ENCODE measurements at places on chromosomes 4 and X.

DNA sequence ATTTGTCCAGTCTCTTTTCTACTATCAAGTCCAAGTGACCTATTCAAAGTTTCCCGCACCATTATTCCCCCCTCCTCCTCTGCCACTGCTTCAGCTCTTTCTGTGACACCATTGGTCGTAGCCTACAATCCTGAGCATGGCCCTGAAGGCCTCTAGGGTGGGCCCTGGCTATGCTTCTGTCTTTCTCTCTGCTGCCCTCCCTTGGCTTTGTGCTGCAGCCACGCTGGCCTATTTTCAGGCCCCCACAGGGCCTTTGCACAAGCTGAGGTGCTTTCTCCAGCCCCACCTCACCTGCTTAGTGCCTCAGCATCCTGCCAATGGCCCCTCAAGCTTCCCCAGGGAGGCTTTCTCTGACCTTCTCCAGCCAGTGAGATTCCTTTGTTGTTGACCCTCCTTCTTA is 156.5 kb downstream of the NHS start:
- no peak for DNase-seq

DNA sequence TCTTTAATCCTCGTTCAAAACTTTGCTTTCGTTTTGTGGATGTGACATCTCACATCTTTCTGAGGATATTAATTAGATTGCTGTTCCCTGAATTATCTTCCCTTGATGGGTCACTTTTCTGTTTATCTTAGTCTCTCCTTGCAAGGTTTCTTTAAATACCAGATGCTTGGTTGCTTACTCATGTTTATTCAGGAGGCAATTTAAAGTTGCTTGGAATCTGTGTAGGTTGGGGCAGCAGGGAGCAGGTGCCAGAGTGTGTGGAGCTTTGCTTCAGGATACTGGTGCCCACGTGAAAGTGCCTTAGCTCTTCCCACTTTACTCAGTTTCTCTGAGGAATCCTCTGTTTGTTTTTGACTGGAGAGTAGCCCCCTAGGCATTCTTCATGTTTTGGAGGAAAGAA is 24.0 kb downstream of the ANAPC4 start:
- no peak for DNase-seq

DNA sequence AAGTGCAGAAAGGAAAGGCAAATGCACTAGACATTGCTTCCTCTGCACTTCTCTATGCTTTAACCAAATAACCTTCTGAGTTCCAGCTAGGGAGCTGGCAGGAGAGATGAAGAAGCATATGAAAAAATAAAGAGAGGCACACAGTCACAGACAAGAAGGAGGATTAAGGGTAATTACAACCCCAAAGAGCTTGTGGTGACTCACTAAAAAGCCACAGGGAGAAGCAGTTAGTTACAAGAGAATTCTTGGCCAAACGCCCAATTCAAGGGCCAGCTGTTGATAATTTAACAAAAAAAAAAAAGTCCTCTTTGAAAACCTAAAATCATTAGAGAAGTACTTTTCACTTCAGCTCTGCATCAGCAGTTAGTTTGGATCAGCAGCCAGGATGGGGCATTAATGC is 478.0 kb downstream of the KCNIP4 start:
- DNase-seq, result no peak

DNA sequence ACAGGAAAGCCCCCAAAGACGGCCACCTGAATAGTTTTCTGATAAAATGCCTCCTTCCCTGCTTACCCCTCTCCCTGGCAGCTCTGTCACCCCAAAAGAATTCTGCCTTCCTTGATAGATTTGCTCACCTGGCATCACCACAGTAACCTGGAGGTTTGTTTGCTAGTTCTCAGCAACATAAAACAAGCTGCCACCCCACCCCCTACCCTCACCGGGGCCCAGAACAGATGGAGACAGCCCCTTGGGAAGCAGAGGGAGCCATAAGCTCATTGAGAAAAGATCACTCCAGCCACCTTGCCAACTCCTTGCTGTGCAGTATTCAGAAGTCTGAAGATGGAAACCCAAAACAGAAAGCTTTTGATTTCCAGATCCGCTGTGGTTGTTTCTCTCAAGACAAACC is 108.6 kb downstream of the DHX15 start:
- DNase-seq, result no peak

- DNase-seq, result no peak
Observed at GRCh38 chr4:7926822-7927221, 12.8 kb downstream of the AFAP1 start.

DNA sequence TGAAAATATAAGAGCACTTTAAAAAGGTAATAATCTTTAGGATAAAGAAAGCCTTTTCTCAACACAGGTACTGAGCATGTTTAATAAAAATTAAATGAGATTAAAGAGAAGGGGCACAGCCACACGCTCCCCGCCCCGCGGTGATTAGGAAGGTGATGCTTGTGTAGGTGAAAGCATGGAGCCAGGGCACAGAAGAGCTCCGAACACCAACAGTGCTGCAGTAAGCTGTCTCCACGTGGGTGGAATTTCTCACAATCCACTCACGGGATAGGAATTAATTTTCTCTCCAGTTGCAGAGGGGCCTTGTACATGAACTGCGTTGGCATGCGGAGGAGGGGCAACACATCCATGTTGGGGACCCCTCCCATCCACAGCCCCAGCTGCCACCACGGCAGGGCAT is 27.0 kb downstream of the DCTD start:
- no peak for DNase-seq

GRCh38 chr4:98510757-98511517 is 147.5 kb downstream of the TSPAN5 start:
- DNase-seq, result no peak

DNA sequence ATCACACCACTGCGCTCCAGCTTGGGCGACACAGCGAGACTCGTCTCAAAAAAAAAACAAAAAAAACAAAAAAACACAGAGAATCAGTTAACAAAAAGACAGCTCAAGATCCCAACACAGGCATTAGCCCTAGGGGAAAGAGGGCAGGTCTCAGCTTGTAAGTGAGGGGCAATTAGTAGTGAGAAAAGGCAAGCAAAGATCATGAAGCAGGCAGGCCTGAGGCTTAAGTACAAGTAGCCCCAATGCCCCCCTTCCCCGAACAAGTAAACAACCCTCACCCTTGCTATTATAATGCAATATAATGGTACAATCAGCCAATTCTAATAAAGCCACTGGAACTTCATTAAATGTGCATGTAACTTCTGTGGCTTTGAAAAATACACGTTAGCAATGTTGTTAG is 17.0 kb downstream of the ADGRA3 start:
- DNase-seq, result no peak

GRCh38 chr4:165894159-165894558 is 21.1 kb downstream of the TLL1 start:
- no peak for DNase-seq

- DNase-seq, result no peak
Observed at GRCh38 chr4:99390055-99390454, 37.5 kb upstream of the ADH1C start.

GRCh38 chr4:10875144-10875799 is 190.7 kb upstream of the CLNK start:
- DNase-seq, result no peak

DNA sequence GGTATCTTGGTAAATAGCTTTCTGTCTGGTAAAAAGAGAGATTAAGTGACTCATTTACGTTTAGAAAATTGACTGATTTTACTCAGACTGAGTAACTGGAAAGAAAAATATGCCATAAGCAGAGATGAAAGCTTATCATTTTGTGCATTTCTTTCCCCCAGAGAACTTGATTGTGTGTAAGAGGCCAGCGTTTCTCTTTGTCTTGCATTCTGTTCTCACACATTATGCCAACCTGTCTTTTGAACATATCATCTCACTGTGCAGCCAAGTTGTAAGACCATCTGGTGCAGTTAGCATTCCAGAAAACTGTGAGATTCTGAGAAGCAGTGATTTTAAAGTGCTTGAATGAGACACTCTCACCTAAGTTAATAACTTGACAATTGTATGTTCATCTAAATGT is 651.3 kb downstream of the TECRL start:
- DNase-seq, result no peak

DNA sequence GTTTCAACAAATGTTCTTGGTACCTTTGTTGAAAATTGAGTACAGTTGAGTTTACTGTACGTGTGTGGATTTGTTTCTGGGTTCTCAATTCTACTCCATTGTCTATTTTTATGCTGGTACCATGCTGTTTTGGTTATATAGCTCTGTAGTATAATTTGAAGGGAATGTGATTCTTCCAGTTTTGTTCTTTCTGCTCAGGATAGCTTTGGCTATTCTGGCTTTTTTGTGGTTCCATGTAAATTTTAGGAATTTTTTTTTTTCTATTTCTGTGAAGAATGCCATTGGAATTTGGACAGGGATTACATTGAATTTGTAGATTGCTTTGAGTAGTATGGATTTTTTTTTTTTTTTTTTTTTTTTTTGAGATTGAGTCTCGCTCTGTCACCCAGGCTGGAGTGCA is 373.4 kb downstream of the IL15 start:
- DNase-seq, result no peak

GRCh38 chrX:132199941-132200340 is 19.3 kb downstream of the RAP2C start:
- no peak for DNase-seq
